T follicular helper cell (primary cell): ENCODE measurements at places on chromosomes 2 and 18.

DNA sequence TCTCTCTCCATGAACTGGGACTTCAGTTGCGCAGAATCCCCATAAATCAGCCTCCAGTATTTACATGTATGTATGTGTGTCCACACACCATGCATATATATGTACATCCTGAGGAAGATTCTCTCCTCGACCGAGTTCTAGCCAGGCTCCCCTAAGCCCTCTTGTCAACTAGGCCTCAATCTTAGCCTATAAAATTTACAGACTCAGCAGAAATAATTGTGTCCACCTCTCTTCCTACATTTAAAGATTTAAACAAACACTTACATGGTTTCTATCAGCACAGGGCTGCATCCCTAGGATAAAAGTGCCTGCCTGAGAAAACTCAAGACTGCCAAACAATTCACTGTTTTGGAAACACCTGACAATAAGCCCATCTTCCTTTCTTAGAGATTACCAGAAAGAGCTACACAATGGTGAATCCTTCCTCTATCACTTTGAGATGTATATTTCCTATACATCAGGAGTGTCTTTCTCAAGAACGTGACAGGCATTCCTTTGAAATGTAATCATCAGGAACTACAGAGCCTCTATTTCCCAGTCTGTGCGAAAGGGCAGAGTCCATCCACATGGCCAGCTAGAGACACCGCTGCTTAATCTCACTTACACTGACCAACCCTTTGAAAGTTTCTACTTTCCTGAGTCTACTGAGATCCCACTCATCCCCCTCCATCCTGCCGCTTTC, 39.5 kb downstream of the ZNF519 start:
- no peak for DNase-seq

DNA sequence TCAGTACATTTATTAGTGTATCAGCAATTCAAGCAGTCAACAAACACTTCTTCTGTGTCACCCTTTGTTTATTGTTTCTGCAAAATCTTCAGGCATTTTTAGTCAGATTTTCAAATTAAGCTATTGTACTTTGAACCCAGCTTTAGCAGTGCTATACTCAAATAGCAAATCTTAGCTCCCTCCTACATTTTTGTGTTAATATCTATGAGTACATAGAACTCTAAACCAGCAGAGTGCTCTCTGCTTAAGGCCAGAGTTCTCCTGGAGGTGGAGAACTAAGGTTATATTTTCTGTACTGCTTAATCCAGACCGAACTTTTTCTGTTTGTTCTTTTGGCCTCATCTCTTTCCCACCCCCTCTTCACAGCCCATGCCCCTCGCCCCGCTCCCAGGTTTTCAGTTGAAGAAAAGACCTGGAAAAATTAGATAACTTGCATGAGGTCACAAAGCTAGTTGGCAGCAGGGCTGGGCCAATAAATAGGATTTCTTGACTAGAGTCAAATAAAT, 29.2 kb upstream of the SCN1A start:
- no peak for DNase-seq

GRCh38 chr2:65128297-65129190, 1.4 kb downstream of the RAB1A start:
- DNase-seq: no peak

- DNase-seq: no peak
Measured at GRCh38 chr2:111662771-111663470, 221.1 kb downstream of the ANAPC1 start.

DNA sequence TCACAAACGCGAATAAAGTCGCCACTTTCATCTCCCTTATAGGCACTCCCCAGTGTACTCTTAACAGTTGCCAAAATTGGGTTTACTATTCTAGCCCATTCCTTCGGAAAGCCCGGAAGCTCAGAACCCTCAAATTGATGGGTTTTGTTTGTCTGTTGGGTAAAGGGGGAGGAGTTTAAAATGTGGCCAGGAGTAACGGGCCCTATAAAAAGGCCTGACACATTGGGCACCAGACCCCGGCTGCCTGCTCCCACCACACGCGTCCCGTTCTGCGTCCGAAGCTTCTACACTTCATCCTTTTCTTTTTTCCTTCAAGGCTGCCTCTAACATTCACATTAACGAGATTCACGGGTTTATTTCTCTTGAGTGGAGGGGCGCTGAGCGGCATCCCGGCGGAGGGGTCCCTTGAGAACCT, 837 bp downstream of the NHEJ1 start:
- no peak for DNase-seq

- DNase-seq: no peak
Measured at GRCh38 chr2:222518570-222519381, 94.4 kb downstream of the SGPP2 start.

DNA sequence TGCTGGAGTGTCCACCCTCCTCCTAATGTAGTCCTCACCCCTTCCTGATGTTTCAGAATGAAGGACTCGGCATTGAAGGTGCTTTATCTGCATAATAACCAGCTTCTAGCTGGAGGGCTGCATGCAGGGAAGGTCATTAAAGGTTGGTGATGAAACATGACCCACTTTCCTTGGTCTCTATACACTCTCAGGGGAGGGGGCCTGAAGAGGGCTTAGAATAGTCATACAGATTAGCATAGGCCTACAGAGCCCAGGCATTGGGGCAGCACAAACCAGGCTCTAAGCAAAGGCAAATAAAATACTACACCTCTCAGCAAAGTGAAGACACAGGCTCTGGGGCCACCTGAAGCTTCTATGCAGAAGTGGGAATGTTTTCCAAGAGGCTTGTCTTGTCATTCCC, 1.8 kb downstream of the IL36RN start:
- DNase-seq: no peak

DNA sequence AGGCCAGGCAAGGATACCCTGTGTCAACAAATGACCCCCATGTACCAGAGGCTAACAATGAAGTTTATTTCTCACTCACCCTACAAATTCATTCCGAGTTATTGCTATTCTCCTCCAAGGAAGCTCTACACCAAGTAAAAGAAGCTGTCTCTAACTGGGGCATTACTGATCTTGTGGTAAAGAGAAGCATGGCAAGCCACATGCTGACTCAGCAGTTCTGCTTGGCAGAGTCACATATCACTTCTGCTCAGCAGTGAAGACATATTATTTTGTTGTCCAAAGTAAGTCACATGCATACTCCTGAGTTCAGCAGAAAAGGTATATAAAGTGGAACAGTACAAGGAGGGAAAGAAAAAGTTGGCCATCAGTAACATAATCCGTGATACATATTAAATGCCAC, 315.8 kb downstream of the GULP1 start:
- DNase-seq: no peak

GRCh38 chr18:55685638-55686037, 97.6 kb upstream of the TCF4 start:
- no peak for DNase-seq

- no peak for DNase-seq
Measured at GRCh38 chr2:120318626-120319025, 27.3 kb upstream of the INHBB start.

GRCh38 chr2:154813636-154814035, 115.1 kb downstream of the KCNJ3 start:
- no peak for DNase-seq

GRCh38 chr2:10546975-10547391, 98.9 kb upstream of the ODC1 start:
- no peak for DNase-seq

GRCh38 chr2:181063696-181064095, 83.3 kb downstream of the UBE2E3 start:
- DNase-seq: no peak

DNA sequence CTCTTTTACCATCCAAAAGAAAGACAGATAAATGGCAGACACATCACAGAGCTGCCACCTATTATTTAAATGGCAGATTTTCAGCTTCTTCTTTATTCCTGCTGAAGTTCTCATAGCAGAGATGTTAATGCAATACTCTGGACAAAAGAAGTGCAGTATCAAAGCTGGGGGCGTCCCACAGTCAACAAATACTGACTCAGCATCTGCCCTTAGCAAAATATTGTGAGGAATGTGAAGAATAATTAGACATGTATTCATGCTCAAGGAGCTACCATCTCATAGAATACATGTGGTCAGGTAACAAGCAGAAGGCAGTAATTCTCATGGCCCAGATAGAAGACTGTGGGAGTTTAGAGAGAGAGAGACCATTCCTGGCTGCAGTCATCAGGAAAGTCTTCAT, 108.0 kb upstream of the TANK start:
- no peak for DNase-seq

GRCh38 chr2:184936761-184937160, 338.4 kb downstream of the ZNF804A start:
- no peak for DNase-seq

DNA sequence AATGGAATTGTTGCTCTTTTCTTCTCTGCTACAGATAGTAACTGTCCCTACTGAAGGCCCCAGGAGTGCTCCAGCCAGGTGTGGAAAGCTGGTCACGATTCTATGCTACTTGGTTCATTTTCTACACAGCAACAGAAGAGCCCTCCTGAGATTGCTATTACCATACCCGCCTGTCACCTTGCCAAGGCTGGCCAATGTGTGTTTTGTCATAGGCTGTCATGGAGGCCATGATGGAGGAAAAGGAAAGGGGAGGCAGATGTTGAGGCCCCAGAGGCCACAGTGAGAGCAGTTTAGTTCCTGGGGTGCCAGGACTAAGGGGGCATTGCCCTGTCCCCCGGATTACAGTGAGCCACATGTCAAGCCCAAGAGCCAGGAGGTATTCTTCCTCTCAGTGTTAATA, 952 bp downstream of the ELMOD3 start:
- no peak for DNase-seq

- no peak for DNase-seq
Measured at GRCh38 chr2:33108483-33109443, 162.0 kb downstream of the LTBP1 start.

DNA sequence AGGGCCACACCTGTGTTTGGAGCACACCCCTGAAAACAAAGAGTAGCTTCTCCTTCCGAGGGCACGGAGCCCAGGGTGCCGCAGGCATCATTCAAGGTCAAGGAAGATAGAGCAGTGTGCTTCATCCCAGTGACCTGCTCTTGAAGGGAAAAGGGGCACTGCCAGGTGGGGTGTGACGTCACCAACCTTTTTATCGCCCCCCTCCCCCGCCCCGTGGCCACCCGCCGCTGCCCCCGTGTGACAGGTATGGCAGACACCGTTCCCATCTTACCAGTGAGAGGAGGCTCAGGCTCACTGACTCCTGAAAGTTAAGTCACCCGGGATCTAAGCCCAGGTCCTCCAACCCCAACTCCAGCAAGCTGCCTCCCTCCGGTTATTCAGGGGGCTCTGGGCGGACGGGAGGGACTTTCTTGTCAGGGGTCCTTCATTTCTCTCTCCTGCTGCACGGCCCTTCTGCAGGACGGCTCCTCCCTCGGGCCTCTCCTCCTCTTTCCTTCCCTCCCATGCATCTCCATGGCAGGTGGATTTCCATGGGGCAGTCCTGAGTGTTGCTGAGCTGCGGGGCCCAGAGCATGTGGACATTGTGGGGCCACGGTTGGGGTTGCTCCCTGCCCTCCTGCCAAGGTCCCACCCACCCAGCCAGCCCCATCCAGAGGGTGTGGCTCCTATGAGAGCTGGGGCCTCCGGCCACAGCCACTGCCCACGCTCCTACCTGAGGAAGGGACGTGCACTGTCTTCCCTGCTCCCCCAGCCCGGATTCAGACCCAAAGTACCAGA, 114.1 kb upstream of the HDAC4 start:
- DNase-seq: no peak

GRCh38 chr2:215461836-215462532, 26.1 kb upstream of the FN1 start:
- DNase-seq: no peak

GRCh38 chr2:55073000-55073983, 23.0 kb upstream of the RTN4 start:
- DNase-seq: no peak

GRCh38 chr2:237625216-237625705, 2.1 kb upstream of the LRRFIP1 start:
- DNase-seq: no peak

GRCh38 chr2:235493402-235493774, 455 bp upstream of the AGAP1 start:
- no peak for DNase-seq

DNA sequence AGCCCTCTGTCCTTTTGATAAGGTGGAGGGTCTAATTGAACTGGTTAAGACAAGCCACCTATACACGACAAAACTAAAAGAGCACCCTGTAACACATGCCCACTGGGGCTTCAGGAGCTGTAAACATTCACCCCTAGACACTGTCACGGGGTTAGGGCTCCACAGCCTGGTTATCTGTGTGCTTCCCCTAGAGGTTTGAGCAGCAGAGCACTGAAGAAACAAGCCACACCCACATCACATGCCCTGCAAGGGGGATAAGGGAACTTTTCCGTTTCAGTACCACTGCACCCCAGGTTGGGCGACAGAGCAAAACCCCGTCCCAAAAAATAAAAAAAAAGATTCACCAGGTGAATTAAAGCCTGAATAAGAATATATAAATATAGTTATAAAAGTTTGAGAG, 913.7 kb upstream of the ACVR2A start:
- no peak for DNase-seq

DNA sequence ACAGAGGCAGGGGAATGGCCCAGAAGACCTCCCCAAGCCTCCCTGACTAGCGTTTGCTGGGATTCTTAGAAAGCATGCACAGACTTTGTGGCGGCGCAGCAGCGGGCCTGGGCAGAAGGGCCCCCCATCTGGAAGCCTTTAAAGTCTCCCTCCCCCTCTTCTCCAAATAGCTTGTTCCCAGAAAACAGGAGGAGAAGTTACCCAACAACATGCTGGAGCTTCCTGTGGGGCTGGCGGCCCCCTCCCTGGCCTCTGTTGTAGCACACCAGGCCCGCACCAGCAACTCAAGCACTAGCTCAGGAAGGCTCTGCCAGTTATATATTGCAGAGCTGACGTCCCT, 334.8 kb downstream of the DYSF start:
- no peak for DNase-seq

DNA sequence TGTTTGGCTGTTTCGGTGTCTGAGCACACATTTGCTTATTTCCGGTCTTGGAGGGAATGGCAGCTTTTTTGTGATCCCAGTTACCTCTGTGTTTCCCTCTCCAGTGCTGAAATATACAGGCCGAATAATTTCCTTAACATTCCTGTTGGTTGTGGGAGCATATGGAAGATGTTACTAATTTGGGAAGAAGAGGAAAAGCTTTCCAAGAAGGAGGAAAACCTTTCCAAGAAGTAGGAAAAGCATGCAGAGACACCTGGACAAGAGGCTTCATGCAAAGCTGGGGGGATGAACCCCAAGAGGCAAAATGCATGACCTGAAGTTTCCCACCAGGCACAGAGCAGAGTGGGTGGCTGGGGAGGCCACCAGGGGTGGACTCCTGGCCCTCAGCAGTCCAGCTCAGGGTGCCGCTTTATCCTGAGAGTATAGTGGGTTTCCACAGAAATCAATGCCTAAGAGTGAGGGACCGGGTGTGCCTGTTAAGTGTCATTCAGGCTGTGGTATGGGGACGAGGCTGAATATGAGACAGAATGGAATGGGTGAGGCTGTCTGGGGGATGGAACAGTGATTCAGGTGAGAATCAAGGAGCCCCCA, 25.5 kb upstream of the GNAL start:
- no peak for DNase-seq

GRCh38 chr2:241003369-241003768, 5.0 kb downstream of the SNED1 start:
- DNase-seq: no peak

- no peak for DNase-seq
Measured at GRCh38 chr2:5484868-5485267, 207.3 kb upstream of the SOX11 start.
